T-cell (primary cell): ENCODE measurements at places on chromosomes 2 and 18.

- no peaks in the 10 kb centered on the region for H3K27me3 ChIP-seq
- no peak overlapping the region for H3K27ac ChIP-seq
- H3K4me1 ChIP-seq = no peaks in the 10 kb centered on the region
- no peak overlapping the region for H3K4me3 ChIP-seq
- DNase-seq = no peak
These were observed 3.0 kb downstream of the LYG1 start for GRCh38 chr2:99297994-99298393.

DNA sequence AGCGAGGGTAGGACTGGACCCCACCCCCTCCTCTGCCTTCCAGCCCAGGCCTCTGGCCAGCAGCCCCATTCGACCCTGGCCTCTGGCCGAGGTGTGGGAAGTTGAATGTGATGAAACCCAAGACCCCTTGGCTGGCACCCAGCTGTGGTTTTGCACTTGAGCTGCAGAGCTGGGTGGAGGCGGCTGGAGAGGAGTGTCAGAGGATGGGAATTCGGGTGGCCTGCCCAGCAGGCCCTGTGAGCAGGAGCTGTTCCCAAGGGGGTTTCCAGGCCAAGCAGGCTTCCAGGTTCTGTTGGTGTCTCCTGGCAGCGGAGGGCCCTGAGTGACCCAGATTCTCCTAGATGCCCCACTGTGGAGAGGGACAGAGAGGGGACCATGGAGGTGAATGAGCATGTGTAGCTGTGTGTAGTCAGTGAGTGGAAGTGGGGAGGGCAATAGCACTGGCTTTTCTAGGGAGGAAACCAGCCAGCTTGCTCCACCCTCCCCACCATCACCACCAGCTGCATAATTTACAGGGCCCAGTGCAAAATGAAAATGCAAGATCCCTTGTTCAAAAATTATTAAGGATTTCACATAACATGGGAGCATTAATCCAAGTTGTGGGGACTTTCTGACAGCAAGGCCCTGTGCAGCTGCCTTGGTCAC is 172.2 kb upstream of the HAAO start:
- H3K27ac ChIP-seq = no peak overlapping the region
- no peaks in the 10 kb centered on the region for H3K36me3 ChIP-seq
- peaks cover 22% of the 10 kb centered on the region for H3K4me1 ChIP-seq

DNA sequence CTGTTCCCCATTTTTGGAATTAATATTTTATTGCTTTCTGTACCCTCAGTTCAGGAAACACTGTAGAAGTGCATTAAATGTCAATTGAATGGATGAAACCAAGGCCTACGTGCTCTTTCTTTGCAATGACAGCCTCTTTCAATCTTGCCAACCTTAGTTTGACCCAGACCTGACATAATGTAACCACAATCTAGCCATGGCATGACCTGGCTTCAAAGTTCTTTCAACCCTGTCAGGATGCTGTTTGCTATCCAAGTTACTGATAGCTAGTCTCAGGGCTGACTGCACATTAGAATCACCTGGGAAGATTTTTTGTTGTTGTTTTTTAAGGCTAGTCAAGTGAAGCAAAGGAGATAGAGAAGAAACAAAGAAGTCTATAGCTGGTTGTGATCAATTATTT is 190.9 kb upstream of the PKDCC start:
- no peaks in the 10 kb centered on the region for H3K36me3 ChIP-seq
- no peak for DNase-seq
- H3K4me1 ChIP-seq = no peaks in the 10 kb centered on the region
- H3K27ac ChIP-seq = no peak overlapping the region
- H3K27me3 ChIP-seq = peaks cover 10% of the 10 kb centered on the region

DNA sequence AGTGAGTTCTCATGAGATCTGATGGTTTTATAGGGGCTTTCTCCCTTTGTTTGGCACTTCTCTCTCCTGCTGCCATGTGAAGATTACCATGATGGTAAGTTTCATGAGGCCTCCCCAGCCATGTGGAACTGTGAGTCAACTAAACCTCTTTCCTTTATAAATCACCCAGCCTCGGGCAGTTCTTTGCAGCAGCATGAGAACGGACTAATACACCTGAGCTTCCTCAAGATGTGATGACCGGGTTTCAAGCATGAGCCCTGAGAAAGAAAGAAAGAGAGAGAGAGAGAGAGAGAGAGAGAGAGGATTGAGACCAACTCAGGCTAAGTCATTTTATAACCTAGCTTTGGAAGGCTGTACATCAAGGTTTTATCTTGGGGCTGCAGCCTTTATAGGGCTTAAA is 167.7 kb upstream of the SERPINE2 start:
- H3K27ac ChIP-seq = no peak overlapping the region
- H3K27me3 ChIP-seq = no peaks in the 10 kb centered on the region
- H3K4me3 ChIP-seq = no peak overlapping the region
- DNase-seq = no peak
- no peaks in the 10 kb centered on the region for H3K36me3 ChIP-seq
- H3K4me1 ChIP-seq = no peaks in the 10 kb centered on the region

- DNase-seq = no peak
- no peak overlapping the region for H3K27ac ChIP-seq
- H3K4me3 ChIP-seq = no peak overlapping the region
- no peaks in the 10 kb centered on the region for H3K4me1 ChIP-seq
- H3K27me3 ChIP-seq = peaks cover 27% of the 10 kb centered on the region
These were observed 13.0 kb downstream of the DIPK1C start for GRCh38 chr18:74444104-74444503.

- no peak overlapping the region for H3K27ac ChIP-seq
- no peaks in the 10 kb centered on the region for H3K36me3 ChIP-seq
- peaks cover 2% of the 10 kb centered on the region for H3K27me3 ChIP-seq
- no peak overlapping the region for H3K4me3 ChIP-seq
- DNase-seq = no peak
These were observed 25.3 kb upstream of the TACR1 start for GRCh38 chr2:75224636-75225094.

- H3K27me3 ChIP-seq = no peaks in the 10 kb centered on the region
- H3K4me1 ChIP-seq = no peaks in the 10 kb centered on the region
- no peak overlapping the region for H3K4me3 ChIP-seq
- DNase-seq = no peak
- peaks cover 15% of the 10 kb centered on the region for H3K36me3 ChIP-seq
- H3K27ac ChIP-seq = no peak overlapping the region
These were observed 194.8 kb downstream of the MGAT5 start for GRCh38 chr2:134448650-134449049.

GRCh38 chr18:21264651-21265050 is 22.6 kb downstream of the GREB1L start:
- no peaks in the 10 kb centered on the region for H3K4me1 ChIP-seq
- no peak for DNase-seq
- no peak overlapping the region for H3K27ac ChIP-seq
- no peaks in the 10 kb centered on the region for H3K36me3 ChIP-seq

GRCh38 chr18:32422978-32423740 is 47.5 kb downstream of the GAREM1 start:
- H3K27me3 ChIP-seq = no peaks in the 10 kb centered on the region
- H3K36me3 ChIP-seq = no peaks in the 10 kb centered on the region
- H3K27ac ChIP-seq = no peak overlapping the region

DNA sequence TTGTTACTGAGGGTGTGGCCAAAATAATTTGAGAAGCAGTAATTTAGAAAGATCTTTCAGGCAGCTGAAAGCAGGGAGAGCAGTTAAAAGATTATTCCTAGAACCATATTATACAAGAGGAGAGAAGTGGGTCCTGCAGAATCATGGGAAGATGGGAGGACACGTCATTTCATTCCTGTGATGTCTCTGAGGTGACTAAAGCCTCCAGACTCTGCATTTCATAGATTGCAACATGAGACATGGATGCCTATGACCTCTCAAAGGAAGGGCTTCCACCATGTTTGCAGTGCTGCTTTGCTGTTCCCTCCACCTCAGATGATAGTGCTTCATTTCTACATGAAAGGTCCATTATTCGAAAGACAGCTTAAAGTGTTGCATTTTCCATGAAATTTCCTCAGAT is 788.4 kb downstream of the TSN start:
- H3K27me3 ChIP-seq = no peaks in the 10 kb centered on the region
- DNase-seq = no peak
- no peak overlapping the region for H3K27ac ChIP-seq
- no peaks in the 10 kb centered on the region for H3K36me3 ChIP-seq

DNA sequence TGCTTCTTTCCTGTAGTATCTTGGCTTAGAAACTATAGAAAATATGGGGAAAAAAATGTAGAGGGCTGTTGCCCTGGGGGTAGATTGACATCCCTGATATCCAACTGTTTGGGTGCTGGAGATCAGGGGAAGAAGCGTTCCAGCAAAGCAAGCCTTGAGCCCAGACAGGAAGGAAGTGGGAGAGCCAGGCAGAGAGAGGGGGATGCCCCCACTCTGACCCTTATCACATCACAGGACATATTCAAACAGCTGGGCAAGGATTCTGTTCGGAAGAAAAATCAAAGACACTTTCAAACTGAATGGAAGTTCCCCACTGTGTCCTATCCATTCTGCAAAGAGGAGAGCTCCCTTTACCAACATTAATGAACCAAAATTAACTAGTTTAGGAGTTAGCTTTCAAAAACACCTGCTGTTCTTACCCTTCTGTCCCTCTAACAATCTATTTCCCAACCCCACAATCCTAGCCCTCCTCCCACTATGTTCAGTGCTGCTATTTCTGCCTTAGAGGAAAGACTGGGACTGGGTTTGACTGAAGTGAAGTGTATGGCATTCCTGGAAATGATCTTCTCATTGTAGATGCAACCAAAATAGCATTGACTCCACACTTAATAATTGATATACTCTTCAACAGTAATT is 16.9 kb upstream of the KCNG3 start:
- H3K4me1 ChIP-seq = no peaks in the 10 kb centered on the region
- H3K27me3 ChIP-seq = no peaks in the 10 kb centered on the region
- H3K27ac ChIP-seq = no peak overlapping the region
- H3K36me3 ChIP-seq = no peaks in the 10 kb centered on the region

GRCh38 chr18:25827228-25827627 is 263.2 kb downstream of the SS18 start:
- no peaks in the 10 kb centered on the region for H3K27me3 ChIP-seq
- H3K27ac ChIP-seq = no peak overlapping the region
- no peaks in the 10 kb centered on the region for H3K36me3 ChIP-seq
- no peak overlapping the region for H3K4me3 ChIP-seq

DNA sequence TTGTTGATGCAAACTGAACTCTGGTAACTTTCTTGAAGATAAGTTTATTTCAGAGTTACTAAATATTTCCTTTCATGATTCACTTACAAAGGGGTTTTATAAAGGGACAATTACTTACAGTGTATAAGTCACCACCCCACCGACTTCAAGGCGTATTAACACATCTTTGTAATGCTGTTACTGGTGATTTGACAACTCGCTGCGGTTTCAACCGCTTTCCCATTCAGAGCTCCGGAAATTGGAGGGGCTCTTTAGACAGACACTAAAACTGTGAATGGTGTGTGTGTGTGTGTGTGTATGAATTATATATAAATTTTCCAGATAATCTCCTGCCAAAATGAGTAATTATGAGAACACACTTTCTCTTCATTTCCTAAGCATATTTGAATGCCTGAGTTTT is 4.9 kb downstream of the TM4SF20 start:
- H3K27me3 ChIP-seq = peaks cover 7% of the 10 kb centered on the region
- H3K4me1 ChIP-seq = no peaks in the 10 kb centered on the region
- H3K4me3 ChIP-seq = no peak overlapping the region
- no peak overlapping the region for H3K27ac ChIP-seq
- H3K36me3 ChIP-seq = no peaks in the 10 kb centered on the region
- DNase-seq = no peak

- no peak overlapping the region for H3K4me3 ChIP-seq
- DNase-seq = no peak
- H3K4me1 ChIP-seq = no peaks in the 10 kb centered on the region
- H3K27me3 ChIP-seq = no peaks in the 10 kb centered on the region
- no peaks in the 10 kb centered on the region for H3K36me3 ChIP-seq
These were observed 653.5 kb upstream of the LRRTM4 start for GRCh38 chr2:78175645-78176044.
